ENCODE measurements at places on chromosomes 4 and X.

DNA sequence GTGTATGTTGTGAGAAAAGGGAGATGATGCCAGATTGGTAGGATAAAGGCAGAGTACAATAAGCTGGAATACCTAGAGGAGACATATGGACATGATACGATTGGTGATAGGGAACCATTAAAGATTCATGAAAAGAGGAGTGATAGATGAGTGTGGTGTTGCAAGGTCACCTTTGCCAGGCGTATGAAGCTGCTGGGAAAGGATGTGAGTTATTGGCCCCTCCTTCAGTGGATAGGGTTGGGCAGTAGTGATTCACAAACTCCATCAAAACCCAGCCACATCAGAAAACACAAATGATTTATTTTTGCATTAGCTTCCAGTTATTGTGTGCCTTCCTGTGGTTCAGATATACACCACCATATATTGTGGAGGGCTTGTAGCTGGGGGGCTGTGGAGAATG lies 34.3 kb downstream of the TMEM164 start:
- no peak for DNase-seq

- no peak for DNase-seq
Observed at GRCh38 chr4:41167191-41167590, 47.2 kb downstream of the APBB2 start.

GRCh38 chrX:31656013-31656412 lies 584.2 kb upstream of the FTHL17 start:
- DNase-seq = no peak

GRCh38 chr4:43345323-43345925 lies 452.9 kb downstream of the GRXCR1 start:
- DNase-seq = no peak

GRCh38 chrX:108584617-108585211 lies 145.1 kb downstream of the COL4A5 start:
- no peak for DNase-seq

DNA sequence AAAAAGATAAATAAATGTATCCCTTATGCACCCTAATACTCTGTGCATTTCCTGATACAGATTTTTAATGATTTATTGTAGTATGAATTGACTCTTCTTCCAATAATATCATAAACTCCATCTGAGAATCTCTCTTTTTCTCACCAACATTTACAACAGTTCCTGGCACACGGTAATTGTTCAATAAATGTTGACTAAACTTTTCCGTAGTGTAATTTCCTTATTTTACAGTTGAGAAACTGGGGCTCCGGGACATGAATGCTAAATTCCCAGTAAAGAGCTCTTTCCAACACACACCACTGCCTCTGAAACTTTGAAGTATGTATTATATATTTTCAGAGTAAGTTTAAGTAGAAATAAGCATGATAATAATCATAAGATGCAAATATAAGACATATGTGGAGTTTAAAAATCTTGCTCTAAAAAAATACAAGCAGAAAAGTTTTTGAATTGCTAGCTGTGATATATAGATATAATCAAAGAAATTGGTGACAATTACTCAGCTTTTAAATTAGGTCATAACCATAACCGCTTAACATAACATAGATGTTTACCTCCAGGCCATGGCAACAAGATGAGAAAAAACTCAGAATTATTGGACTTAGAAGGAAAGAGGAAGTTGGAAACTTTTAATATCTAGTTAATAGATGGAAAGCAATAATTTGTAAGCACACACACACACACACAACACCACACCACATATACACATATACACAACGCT lies 28.2 kb upstream of the ANTXR2 start:
- DNase-seq = no peak

DNA sequence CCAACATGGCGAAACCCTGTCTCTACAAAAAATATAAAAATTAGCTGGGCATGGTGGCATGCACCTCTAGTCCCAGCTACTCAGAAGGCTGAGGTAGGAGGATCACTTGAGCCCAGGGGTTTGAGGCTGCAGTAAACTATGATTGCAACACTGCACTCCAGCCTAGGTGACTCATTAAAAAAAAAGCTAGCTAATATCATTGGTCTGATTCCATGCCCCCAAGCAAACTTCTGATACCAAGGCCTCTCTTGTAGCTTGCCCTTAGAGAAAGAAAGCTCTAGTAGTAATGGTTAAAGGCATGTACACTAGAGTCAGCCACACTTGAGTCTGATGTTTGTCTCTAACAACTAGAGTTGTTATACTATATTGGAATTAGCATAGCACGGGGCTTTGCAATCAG lies 32.6 kb upstream of the PHF8 start:
- DNase-seq = no peak

- DNase-seq = no peak
Observed at GRCh38 chr4:22672944-22673343, 19.8 kb upstream of the GBA3 start.

DNA sequence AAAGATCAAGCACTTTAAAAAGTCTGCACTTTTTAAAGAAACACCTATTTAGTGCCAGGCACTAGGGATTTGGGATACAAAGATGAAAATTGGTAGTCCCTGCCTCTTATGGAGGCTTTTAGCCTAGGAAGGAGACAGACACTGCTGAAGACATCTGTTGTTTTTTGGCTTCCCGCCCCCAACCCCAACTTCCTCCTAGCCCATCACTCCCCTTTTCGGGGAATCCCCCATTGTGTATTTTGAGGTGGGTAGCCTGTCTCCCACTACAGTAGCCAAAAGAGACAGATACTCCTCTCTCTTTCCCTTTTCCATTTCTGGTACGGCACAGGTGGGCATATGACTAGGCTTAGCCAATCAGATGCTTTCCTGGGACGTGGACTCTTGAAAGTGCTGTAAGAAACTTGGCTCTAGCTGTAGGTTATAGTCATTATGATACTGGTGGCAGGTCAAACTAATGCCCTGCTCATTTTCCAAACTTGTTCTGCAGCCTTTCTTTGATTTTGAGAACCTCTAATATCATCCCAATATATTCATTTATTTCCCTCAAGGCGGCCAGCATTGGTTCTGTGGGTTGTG lies 194.6 kb upstream of the RBPJ start:
- no peak for DNase-seq

GRCh38 chr4:79249881-79250503 lies 75.9 kb downstream of the NAA11 start:
- DNase-seq = no peak

DNA sequence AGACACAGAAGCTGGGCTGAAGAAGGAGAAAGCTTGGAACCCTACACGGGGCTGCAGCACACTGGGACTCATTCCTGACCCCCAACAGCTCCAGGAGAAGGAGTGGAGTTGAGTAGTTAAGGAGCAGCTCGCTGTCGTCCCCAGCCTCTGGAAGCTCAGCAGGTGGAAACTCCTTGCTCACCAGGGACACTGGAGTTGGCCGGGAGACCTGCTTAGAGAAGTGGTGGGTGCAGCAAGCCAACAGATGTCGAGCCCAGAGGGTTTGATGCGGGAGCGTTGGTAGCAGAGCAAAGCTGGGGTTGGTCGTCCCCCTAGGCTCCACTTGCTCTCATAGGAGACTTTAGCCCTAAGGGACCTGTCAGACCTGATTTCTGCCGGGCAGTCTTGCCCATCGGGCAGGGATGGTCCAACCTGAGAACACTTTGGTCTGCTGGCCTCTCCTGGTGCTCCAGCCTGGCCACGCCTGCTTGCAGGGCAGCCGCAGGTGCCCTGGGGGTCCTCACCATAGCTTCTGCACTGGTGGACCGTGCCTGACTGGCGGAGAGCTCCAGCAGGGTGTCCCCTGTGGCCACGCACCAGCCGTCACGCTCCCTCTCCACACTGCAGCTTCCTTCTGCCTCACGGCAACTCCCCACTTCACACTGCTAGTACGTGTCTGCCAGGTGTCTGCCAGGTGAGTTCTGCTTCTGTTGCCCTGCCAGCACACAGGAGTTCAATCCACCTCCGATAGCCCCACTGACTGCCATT lies 353.7 kb downstream of the GASK1B start:
- no peak for DNase-seq

- no peak for DNase-seq
Observed at GRCh38 chr4:165367040-165367439, 11.8 kb upstream of the CPE start.

- DNase-seq = no peak
Observed at GRCh38 chr4:75633846-75634245, 3.5 kb upstream of the CDKL2 start.

- DNase-seq = no peak
Observed at GRCh38 chr4:40850496-40850895, 100.7 kb downstream of the NSUN7 start.

DNA sequence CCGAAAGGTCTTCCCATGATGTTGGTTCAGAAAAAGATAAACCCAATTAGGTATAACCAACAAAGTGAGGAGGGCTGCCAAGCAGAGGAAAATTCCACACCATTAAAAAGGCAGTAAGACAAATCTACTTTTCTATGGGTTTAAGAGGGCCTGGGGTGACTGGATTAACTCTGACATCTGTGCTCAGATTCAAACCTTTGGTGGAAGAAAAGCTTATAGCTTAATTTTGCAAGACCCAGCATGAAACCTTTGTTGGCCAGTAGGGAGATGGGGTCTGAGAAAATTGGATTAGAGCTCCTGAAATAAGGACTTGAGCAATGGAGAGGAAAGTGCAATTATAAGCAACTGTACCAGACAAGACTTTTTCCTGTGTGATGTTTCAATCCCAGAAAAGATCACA lies 104.2 kb downstream of the KDR start:
- no peak for DNase-seq

DNA sequence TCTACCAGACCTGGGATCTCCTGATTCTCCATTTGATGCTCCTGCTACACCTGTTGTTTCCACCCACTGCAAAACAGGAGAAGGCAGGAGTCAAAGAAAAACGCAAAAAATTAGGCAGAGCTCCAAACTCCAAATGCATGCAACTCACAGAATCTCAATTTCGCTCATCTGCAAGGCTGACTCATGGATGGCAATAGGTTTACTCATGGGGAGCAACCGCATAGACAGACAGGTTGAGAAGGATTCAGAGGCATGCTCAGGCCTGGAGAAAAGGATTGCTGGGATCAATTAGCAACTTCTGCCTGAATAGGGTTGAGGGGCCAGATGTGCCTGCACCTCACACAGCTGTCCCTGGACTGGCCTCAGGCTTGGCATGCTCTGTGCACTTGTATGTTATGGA lies 231.0 kb downstream of the LDB2 start:
- no peak for DNase-seq

GRCh38 chr4:183444214-183445096 lies at the start of gene CDKN2AIP:
Gene CDKN2AIP (plus strand): TSS chr4:183444636. CDS start chr4:183444798, 162 bp downstream.
- peak; percentile 93 for DNase-seq

DNA sequence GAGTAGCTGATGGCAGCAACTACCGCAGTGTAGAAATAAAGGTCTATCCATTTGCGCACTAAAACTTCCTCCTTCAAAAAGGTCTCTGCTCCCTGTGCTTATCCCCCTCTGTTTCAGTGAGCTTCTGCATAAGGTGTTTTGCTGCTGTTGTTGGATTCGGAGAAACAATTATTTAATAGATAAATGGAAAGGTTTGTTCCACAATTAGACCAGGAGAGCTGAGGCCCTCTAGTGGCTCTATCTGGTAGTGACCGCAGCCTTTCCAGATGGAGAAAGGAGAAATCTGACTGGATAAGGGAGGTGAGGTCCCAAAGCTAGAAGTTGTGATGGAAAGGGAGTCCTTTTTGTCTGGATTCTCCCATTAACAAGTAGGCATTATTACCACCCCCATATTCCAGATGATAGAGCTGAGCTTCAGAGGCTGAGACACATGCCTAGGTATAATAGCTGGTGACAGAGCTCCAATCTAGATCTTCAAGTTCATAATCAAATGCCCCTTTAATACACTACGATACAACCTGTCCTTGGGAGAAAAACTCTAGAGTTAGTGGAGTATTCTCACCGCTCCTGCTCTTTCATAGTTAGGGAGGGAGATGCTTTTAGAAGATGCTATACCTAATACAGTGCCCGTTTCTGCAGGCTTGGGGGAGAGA lies 5.1 kb upstream of the GABRQ start:
- DNase-seq = no peak

- no peak for DNase-seq
Observed at GRCh38 chrX:149987613-149988012, 49.3 kb upstream of the EOLA2 start.

DNA sequence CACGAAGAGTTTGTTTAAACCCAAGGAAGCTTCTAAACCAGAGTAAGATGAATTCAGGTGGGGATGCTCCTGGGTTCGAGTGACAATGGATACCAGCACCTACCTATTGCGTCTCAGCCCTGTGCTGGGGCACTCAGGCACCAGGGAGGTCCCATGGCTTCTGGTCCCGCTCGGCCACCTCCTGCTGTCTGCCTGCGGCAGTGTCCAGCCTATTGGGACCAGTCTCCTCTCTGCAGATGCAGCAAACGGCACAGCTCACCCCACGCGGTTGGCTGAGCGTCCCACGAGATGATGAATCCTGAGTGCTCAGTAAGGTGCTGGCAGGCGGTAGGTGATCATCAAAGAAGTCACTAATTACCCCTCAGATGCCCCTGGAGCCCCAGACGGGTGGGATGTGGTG lies 75.2 kb downstream of the ACOX3 start:
- no peak for DNase-seq

- DNase-seq = no peak
Observed at GRCh38 chrX:69564665-69565064, 51.2 kb upstream of the EDA start.

GRCh38 chr4:31130930-31131329 lies 410.8 kb downstream of the PCDH7 start:
- no peak for DNase-seq

All from activated effector memory CD4-positive, alpha-beta T cell treated with Interleukin-2 at 50 U/mL for 16 hours (primary cell).